ENCODE measurements at places on chromosomes 16 and 17.

DNA sequence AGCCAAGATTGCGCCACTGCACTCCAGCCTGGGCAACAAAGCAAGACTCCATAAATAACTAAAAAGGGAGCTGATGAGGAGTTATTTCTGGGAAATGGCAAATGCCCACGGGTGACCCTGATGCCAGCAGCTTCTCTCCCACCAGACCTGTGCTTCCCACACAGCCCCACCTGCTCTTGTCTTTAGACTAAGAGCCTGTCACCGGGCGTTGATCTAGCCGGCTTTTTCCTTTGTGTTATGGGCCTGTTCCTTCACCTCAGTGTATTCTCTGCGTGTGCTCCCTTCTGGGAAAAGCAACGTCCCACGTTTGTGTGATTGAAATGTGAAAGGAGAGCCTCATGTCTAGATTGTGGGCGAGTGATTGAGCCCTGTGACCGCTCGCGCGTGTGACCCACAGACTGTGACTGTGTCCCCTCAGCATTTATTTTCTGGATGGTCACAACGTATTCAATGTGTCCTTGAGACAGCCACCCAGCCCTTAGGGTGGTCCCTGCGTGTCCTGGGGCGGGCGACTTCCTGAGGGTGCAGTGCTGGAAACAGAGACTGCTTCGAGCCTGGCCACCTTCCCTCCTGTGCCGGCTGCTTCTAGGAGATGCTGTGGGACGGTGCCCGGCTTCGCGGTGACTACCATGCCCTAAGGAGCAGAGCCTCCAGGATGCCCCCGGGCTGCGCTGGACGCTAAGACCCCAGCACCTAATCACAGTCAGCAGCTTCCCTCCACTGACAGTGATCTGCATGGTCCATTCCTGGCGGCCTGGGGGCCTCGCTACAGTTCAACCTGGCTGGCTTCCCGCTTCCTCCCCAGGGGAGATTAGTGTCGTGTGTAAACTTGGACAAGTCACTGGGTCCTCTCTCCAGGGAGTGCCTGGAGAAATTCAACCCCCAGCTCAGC lies 7.8 kb upstream of the RNPS1 start:
- DNase-seq, result no peak

DNA sequence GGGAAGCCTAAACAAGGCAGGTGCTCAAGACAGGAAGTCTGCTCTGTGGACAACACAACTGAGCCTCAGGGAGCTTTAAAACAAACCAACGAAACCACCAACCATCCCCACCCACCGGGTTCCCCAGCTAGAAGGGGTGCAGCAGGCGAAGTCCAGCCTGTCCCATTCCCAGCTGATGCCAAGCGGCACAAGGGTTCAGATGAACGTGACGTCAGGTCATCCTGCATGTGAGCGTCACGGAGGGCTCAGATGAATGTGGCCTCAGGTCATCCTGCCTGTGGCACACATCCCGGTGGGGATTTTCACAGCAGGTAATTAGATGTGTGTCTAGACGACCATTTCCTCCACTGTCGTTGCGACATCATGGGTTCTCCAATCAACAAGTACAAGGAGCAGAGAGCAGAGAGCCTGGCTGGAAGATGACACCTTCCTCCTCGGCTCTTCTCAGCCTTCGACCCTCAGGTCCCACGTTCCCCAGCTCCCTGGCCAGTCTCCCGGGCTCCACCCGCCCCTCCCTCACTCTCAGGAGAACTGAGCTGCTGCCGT lies 246.5 kb downstream of the FOXL1 start:
- DNase-seq, result no peak

- peak; percentile 79 for DNase-seq
Measured at GRCh38 chr17:76772842-76773525, 35.1 kb downstream of the MFSD11 start.

DNA sequence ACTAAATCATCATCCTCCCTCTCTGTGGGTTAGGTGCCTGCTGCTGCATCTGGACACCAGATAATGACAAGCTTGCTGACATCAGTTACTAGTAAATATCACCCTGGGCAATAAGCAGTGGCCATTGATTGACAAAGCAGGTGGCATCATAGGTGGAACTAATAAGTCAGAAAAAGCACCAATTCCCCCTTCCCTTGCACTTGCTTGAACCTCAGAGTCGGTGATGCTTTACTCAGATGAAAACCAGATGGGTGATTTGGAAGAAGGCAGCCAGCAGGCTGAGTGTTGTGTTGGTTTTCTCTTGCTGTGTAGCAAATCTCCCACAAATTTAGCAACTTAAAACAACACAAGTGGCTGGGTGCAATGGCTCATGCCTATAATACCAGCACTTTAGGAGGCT lies 146.9 kb upstream of the NOL11 start:
- DNase-seq, result no peak

GRCh38 chr16:69105501-69106361 lies at the start of gene HAS3:
Gene HAS3 (plus strand): TSS chr16:69105653. CDS start chr16:69109396, 3,743 bp downstream.
- DNase-seq, result peak; percentile 38

- no peak for DNase-seq
Measured at GRCh38 chr17:80477647-80478478, 1.5 kb upstream of the NPTX1 start.

DNA sequence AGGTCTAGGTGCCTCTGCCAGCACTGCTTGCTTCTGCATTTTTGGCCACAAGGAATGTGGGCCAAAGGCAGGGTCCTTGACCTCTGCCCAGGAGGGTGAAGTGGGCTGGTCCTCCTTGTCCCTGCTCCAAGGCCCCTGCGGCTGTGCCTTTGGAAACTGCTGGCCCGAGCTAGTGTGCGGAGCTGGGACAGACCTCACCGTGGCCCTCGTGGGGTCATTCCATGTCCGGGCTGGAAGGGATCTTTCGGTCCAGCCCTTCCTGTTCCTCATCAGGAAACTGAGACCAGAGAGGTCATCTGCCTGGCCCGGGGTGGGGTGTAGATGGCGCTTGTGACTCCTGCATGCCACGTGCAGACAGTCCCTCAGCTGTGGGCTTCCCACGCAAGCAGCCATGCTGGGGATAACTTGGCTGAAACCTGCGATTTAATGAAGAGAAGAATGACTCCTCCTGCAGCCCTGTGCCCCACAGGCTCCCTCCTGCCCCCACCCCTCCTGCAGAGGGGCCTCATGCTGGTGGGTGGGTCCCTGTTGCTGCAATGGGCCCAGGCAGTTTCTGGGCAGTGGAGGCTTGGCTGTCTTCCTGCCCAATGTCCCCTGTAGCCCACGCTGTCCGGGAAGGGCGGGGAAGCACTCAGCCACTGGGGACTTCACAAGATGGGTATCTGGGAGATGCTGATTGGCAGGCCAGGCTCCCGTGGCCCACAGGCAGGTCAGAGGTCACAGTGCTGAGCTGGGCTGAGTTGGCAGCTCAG lies 245.2 kb downstream of the SEC14L1 start:
- no peak for DNase-seq

GRCh38 chr16:84687715-84688114 lies 12.1 kb upstream of the USP10 start:
- DNase-seq, result peak; percentile 89

DNA sequence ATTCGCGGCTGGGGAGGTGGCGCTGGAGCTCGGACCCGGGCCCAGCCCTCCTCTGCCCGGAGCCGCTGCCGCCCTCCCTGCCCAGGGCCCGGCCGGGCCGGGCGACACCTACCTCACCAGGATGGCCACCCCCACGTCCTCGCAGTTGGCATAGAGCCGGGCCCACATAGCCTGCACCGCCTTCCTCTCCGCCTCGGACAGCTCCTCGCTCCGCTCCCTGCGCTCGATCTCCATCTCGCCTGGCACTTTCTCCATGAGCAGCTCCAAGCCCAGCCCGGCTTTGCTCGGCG lies 276 bp downstream of the CYGB start:
- DNase-seq, result no peak

GRCh38 chr16:48156790-48157209 lies 1.0 kb upstream of the ABCC12 start:
- DNase-seq, result peak; percentile 63

DNA sequence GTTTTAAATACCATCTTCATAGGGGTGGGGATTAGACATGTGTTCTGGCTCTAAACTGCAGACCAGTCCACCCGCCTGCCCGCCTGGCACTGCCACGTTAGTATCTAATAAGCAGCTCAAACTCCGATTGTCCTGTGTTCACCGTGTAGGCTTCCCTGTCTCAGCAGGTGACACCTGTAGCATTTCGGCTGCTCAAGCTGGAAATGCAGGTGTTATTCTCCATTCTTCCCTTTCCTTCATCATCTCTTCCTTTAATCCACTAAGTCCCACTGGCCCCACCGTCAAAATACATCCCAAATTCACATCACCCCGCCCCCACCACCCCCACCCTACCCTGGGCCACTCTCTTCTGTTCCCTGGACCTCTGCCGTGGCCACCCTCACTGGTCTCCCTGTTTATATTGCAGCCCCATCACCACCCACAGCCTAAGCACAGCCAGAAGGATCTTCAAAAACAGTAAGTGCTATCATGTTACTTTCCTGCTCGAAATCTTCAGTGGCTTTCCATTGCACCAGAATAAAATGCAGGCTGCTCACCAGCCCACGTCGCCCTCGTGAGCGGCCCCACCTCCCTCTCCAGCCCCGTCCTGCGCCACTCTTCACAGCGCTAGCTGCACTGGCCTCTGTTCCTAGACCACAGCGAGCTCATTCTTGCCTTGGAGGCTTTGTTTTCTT lies 65.1 kb downstream of the RTN4RL1 start:
- no peak for DNase-seq

- no peak for DNase-seq
Measured at GRCh38 chr16:10031473-10031872, 150.8 kb downstream of the GRIN2A start.

GRCh38 chr17:50499721-50500120 lies 8.5 kb upstream of the MYCBPAP start:
- DNase-seq, result no peak

DNA sequence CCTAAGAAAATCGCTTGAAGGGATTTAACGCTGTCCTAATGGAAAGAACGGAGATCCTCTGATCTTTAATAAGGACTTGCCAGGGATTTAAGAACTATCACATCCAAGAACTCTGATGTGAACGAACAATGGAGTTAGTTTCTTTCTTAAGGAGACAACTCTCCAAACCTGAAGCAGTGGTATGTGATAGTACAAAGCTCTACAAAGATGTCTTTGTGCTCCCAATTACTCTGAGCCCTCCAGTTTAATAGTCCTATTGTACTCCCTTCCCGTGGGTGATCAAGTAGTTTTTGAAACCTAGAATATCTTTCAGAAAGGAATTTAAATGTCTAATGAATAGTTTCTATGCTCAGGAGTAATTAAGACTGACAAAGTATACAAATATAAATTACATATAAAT lies 123.8 kb downstream of the FTO start:
- no peak for DNase-seq

- DNase-seq, result no peak
Measured at GRCh38 chr16:7090628-7091115, 242.0 kb upstream of the RBFOX1 start.

GRCh38 chr16:67148656-67149275 lies 2.0 kb downstream of the B3GNT9 start:
- no peak for DNase-seq

All from stromal cell of bone marrow (primary cell).